ENCODE measurements at places on chromosomes 16 and 17.

DNA sequence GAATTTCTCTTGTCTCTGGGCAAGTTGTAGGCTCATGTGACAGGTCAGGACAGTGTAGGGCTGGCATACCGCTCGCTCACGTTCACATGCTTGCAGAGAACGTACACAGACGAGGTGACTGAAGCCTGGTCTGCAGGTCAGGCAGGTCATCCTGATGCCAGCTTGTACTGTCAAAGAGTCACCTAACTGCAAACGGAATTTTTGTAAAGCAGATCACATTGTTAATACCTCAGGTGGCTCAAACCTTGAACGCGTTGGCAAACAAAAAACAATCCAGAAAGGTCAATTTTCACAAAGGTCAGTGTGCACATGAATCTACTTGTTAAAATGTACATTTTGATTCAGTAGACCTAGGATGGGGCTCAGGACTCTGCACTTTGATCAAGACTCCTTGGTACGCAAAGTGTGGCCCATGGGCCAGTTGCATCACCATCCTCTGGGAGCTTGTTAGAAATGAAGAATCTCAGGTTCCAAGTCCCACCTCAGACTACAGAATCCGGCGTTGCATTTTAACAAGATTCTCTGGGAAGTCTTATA, 28.6 kb downstream of the ANKRD40 start:
- DNase-seq = no peak

GRCh38 chr16:524274-525040, 3.1 kb upstream of the CAPN15 start:
- DNase-seq = no peak

DNA sequence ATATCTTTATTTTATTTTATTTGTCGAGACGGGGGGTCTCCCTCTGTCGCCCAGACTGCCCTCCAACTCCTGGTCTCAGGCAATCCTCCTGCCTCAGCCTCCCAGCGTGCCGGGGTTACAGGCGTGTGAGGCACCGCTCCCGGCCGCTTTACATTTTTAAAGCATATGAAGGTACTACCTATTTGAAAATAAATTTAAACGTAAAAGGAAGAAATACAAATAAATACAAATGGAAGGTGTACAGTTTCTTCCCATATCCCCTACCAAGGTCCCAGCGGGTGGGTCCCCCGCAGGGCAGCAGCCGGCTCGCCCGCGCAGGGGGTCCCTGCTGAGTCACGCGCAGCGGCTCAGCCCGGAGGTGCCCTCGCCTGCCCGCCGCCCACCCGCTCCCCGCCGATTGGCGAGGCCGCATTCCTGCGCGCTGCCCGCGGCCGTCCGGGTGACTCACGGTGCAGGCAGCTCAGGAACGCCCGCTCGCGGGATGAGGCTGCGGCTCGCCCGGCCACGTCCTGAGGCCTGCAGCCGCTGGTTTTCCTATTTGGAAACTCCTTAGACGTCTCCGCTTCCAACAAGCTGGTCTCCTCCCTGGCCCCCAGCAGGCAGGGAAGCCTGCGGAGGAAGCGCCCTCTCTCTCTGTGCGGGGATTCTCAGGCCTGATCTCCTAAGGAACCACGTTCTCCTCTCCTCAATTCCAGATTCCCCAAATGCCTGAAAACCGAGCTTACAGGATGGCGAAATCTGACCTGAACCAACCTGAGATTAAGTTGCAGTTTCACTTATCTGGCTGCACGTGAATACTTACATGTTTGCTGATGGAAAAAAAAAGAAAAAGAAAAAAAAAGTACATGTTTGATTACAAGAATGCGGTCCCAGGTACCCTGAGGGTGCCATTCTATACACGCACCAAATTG, 54.8 kb upstream of the MAP3K14 start:
- no peak for DNase-seq

GRCh38 chr17:49698005-49698404, 9.8 kb downstream of the SLC35B1 start:
- DNase-seq = no peak

GRCh38 chr16:19046062-19046461, 21.4 kb upstream of the COQ7 start:
- DNase-seq = no peak

DNA sequence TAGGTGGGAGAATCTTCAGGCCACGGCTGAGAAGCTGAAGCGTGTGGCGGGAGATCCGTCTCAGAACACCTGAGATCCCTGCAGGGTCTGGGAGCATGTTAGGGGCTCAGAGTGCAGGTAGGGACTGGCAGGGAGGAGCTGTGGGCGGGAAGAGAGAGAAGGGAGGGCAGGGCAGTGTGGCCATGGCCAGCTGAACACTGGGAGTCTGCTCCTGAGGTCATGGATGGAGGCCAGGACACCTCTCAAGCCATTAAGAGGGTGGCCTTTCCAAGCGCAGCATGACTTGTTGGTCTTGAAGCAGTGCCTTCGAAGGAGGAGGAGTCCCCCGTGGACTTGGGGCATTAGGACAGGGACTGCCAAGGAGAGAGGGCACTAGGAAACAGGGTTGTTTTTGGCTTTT, 23.7 kb downstream of the NAA60 start:
- DNase-seq = no peak

DNA sequence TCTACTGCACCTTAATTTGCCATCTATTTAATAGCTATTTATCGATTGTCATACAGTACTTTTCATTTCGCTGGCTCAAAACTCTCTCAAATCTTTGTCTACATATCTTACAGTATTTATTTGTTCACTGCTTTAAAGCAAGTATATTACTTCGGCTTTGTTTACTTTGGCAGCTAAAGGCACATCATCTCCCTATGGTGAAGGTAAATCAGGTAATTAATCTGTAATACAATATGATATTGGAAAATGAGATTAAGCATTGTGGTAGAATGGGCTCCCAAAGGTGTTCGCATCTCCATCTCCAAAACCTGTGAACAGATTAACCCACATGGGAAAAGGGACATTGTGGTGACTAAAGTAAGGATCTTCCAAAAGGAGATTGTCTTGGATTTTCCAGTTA, 6.5 kb downstream of the TMEM170A start:
- no peak for DNase-seq

GRCh38 chr17:37489197-37490001, at the start of gene DUSP14:
DUSP14 (plus strand) TSS chr17:37489891; CDS start chr17:37512273, 22,382 bp downstream.
- peak; percentile 78 for DNase-seq

- no peak for DNase-seq
Measured at GRCh38 chr16:70790815-70791214, 10.1 kb downstream of the VAC14 start.

DNA sequence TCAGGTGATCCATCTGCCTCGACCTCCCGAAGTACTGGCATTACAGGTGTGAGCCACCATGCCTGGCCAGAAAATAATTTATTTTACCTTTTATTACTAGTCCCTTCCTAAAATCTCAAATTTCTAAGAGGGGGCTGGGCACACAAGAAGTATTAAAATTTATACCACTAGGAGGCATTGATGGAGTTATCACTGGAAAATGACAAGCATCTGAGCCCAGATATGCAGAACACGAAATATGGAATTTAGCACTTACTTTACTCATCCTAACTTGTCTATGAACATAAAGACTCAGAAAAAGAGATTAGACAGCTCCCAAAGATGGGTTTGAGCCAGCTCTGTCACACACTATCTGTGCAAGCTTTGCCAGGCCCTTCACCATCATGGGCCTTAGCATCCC, 46.4 kb downstream of the STAT5A start:
- DNase-seq = no peak

DNA sequence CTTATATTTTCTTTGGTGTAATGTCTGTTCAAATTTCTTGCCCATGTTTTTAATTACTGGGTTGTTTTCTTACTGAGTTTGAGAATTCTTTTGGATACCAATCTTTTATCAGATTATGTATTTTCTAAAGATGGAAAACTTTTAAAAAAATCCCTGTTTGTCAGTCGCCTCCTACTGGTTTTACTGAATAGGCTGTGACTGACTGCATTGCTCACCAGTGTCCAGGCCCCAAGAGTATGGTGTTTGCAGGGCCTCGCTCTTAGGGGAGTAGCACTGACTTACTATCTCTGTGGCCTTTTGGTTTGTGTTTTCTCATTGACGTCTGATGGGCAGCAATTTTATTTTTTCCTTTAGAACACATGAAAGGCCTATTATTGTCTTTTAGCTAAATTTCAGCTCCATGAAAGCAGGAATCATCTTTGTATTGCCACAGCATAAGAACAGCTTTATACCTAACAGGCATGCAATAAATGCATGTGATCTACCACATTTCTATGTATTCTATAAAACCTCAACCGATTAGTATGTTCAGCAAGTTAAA, 188.4 kb downstream of the AATF start:
- DNase-seq = no peak

DNA sequence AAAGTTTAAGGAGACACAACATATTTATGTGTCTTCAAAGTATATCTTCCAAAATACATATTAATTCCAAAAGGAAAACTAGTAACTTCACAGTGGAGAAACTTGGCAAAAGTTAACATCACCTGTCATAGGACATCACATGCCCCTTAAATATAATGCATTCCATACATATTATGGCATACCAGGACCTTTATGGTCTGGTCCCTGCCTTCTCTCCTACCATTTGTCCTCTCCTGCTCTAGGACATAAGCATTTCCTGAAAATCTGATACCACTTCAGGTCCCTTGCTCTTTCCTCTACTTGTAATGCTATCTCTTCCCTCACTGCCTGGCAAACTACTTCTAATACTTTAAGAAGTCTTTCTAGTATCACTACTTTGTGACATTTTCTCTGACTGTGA, 168.1 kb upstream of the RBL2 start:
- no peak for DNase-seq

- no peak for DNase-seq
Measured at GRCh38 chr17:46140645-46141197, 52.5 kb downstream of the KANSL1 start.

GRCh38 chr16:77645764-77646163, 76.5 kb upstream of the NUDT7 start:
- no peak for DNase-seq

- no peak for DNase-seq
Measured at GRCh38 chr17:63041722-63042121, 75.7 kb downstream of the TANC2 start.

All from NCI-H1048 (cell line).